ENCODE measurements at places on chromosomes 16 and 17.

DNA sequence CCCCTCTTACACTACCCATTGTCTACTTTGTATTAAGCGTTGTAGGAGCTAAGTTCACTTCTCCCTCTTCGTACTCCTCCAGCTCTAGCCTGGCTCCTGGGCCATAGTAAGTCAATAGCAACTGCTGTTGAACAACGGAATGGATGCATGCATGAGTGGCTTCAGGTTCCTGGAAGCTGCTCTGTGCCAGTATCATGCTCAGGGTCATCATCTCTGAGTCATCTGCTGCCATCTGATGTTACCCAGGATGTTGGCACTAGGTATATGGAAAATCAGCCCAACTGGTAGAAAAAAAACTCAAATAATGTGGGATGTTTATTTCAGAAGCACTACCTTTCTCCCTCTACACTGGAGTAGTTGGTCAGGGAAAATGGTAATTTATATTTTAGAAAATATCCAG, 536.8 kb downstream of the NPIPA7 start:
- no peak for DNase-seq

- DNase-seq, result peak; percentile 20
Observed at GRCh38 chr16:53159781-53160436, 105.1 kb downstream of the CHD9 start.

- no peak for DNase-seq
Observed at GRCh38 chr16:8575399-8575798, 14.9 kb downstream of the TMEM114 start.

DNA sequence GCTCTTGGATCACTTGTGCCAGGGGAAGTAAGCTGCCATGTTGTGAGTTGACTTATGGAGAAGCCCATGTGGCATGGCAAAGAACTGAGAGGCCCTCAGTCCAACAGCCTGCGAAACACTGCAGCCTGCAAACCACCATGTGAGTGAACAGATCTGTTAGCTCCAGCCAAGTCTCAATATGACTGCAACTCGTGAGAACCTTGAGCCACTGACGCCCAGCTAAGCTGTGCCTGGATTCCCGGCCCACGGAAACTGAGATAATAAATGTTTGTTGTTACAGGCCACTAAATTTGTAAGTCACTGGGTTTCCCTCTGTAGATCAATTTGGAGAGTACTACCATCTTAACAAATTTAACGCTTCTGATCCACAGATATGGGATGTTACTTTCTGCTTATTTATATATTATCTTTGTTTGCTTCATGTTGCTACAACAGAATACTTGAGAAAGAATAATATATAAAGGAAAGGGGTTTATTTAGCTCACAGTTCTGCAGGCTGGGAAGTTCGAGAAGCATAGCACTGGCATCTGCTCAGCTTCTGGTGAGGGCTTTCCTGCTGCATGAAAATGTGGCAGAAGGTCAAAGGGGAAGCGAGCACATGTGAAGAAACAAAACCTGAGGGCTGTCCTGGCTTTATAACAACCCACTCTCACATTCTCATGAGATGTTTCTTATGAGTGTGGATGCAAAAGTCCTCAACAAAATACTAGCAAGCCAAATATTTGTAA, 29.4 kb upstream of the ATP2A3 start:
- peak; percentile 39 for DNase-seq

- DNase-seq, result no peak
Observed at GRCh38 chr16:61616088-61616487, 420.1 kb downstream of the CDH8 start.

DNA sequence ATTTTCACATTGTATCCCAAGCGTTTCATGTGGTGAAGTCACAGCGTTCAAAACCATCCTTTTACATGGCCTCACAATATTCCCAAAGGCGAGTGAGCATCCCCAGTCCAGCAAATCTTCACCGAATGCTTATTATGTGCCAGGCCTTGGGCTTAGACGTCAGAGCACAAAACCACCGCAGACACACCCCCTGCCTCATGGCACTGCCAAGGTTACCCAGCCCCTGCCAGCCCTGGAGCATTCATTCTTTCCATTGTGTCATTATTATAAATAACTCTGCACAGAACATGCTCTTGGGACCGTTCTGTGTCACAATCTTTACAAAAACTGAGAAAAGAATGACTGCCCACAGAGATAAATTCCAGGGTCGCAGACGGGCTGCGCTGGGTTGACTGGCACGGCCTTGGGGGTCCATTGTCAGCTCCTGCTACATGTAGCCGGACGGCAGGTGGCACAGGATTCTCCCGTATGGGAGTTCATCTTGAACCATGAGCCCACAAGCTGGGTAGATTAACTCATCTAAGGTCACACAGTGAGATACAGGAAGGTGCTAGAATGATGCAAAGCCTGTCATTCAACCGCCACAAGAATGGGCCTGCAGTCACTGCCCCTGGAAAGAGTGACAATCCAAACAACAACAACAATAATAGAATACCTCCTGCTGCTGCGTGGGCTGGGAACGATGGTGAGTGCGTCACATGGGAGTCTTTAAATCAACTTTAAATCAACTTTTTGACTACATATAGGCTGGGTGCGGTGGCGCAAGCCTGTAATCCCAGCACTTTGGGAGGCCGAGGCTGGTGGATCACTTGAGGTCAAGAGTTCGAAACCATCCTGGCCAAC, 4.5 kb upstream of the NECAB2 start:
- DNase-seq, result no peak

GRCh38 chr17:8249621-8250500, 772 bp downstream of the PFAS start:
- DNase-seq, result no peak

DNA sequence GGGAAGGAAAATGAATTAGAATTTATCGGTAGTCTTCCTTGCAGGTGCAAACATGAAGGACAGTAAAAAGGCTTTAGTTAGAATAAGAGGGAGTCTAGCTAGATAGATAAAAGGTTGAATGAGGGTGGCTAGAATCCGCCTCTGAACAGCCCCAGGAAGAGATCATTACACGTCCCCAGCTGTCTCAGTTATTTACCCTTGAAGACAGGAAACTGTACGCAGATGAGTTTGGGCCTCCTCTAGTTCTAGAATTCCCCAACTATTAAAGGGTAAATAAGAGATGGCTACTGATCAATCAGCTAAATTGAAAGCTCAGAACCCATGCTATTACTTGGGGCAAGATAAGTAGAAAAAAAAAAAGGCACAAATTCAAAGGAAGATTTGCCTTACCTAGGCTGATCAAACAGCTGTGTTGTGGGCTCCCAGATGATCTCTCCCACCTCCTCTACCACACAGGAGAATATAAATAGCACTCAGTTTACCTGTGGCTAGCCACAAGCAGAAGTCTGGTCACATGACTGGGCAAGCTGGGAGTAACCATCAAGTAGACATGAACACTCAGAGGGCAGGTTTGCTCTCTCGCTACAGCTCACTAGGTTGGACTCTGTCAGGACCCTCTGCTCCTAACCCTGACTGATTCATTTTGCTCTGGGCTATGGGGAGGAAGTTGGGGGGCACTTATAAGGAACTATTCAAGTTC, 17.0 kb downstream of the FAM117A start:
- peak; percentile 55 for DNase-seq

DNA sequence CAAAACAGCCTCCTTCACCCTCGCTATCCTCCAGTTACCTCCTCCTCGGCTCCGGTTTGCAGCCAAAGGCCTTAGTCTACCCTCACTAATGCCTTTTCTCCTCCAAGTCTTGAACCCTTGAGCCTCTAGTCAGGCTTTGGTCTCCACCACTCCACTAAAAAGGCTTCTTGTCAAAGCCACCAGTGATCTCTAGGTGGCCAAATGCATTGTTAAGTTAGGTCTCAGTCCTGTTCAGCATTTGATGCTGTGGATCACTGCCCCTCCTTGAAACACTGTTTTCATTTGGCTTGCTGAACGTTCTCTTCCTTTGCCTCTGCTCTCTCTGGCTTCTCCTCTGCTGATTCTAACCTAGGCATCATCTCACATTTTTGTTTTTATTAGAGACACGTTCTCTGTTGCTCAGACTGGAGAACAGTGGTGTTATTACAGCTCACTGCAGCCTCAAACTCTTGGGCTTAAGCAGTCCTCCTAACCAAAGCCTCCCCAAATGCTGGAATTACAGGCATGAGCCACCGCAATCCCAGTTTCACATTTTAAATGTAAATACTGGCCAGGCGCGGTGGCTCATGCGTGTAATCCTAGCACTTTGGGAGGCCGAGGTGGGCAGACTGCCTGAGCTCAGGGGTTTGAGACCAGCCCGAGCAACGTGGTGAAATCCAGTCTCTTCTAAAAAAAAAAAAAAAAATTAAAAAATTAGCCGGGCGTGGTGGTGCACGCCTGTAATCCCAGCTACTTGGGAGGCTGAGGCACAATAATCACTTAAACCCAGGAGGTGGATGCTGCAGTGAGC, 1.1 kb downstream of the SGF29 start:
- DNase-seq, result no peak

DNA sequence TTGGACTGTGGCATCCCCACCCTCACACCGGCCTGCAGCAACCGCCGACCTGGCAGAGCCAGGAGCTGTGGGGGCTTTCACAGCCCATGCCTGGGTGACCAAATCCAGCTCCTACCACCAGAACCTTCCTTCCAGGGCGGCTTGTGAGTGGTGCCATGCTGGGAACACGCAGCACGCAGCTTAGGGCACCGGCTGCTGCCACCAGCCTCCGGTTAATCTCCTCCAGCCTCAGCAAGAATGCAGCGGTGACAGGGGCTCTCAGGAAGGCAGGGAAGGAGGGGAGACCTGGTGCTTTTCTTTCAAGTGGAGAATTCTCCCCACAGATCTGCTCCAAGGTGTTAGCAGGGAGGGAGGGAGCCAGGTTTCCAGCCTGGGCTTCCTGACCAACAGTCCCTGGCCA, 32.3 kb upstream of the ANKRD40CL start:
- DNase-seq, result no peak

DNA sequence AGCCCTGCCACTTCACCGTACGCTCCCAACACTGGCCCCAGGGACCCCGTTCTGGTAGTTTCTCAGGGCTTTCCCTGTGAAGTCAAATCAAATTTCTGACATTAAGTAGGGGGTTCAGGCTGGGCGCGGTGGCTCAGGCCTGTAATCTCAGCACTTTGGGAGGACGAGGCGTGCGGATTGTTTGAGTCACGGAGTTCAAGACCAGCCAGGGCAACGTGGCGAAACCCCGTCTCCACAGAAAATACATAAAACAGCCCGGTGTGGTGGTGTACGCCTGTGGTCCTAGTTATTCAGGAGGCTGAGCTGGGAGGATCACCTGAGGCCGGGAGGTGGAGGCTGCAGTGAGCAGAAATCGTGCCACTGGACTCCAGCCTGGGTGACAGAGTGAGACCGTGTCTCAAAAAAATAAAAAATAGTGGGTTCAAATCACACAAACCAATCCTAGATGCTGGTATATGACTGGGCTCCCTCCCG, 632 bp downstream of the CYBC1 start:
- no peak for DNase-seq

DNA sequence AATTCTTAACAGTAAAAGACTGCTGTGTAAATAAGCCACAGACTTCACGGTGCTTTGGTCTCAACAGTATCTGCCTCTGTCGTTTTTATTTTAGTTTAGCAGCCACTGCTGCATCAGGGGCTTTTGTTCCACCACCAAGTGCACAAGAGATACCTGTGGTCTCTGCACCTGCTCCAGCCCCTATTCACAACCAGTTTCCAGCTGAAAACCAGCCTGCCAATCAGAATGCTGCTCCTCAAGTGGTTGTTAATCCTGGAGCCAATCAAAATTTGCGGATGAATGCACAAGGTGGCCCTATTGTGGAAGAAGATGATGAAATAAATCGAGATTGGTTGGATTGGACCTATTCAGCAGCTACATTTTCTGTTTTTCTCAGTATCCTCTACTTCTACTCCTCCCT, 7.9 kb downstream of the HERPUD1 start:
- DNase-seq, result no peak

- no peak for DNase-seq
Observed at GRCh38 chr16:84475643-84476240, 28.7 kb downstream of the MEAK7 start.

DNA sequence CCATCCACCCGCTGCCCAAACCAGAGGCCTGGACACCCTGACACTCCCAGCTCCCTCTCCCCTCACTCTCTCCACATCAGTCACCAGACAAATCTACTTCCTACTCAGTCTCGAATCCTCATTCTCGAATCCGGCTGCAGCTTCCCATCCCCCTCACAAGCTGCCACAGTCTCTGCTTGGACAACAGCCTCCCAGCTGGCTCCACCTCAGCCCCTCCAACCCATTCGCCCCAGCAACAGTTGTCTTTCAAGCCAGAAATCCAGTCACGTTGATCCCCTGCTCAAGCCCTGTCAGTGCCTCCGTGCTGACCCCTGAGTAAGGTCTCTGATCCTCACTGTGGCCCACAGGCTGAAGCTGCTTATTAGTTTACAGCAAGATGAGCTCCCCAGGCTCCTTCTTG, 44.2 kb upstream of the MTSS2 start:
- DNase-seq, result no peak

GRCh38 chr16:66610111-66610820, 5.8 kb downstream of the CMTM3 start:
- no peak for DNase-seq

DNA sequence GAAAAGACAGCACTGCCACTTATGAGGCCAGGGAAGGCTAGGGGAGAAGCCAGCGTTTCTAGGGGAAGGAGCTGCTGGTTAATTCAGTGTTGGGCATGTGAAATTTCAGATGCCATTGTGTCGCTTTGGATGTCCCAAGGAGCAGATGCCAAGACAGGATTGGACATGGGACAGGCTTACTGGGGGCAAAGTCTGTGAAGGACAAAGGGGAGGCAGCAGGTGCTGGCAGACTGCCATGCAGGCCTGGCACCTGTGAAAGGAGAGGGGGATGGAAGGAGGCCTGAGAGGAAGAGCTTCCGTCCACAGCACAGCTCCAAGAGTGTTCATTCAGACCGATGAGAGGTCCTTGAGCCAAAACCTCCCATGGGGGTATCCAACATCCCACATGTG, 255.5 kb upstream of the RPL38 start:
- DNase-seq, result no peak

- no peak for DNase-seq
Observed at GRCh38 chr16:795580-796229, 4.8 kb downstream of the GNG13 start.

GRCh38 chr16:83926726-83927397, 26.2 kb upstream of the OSGIN1 start:
- peak; percentile 60 for DNase-seq

- no peak for DNase-seq
Observed at GRCh38 chr16:12092544-12092921, 116.0 kb downstream of the SNX29 start.

- DNase-seq, result no peak
Observed at GRCh38 chr16:59950431-59950830, 1216.3 kb upstream of the GOT2 start.
